ENCODE measurements at places on chromosomes 4 and X.

- no peak for DNase-seq
These were observed 90.1 kb upstream of the RPL34 start for GRCh38 chr4:108529984-108530905.

DNA sequence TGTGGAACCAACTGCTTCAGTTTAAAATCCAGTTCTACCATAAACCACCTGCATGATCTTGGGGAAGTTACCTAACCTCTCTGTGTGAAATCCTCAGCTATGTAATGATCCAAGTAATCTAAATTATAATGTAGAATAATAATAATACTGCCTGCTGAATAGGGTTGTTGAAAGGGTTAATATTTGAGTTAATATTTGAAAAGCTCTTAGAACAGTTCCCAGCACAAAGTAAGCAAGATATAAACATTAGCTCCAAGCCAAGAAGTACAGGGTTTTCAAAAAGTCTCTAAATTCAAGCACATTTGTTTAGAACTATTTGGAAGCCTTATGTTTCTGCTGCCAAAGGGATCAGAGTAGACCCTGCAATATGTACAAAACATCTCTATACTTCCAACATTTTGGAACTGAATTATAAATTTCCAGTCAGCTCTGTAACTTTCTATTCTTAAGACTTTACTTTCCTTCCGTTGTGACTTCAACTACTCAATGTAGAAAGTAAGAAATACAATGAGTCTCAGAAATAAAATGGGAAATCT is 76.7 kb upstream of the FAM9C start:
- no peak for DNase-seq

- no peak for DNase-seq
These were observed 20.5 kb downstream of the HADH start for GRCh38 chr4:108010167-108010566.

GRCh38 chr4:174394915-174395314 is 111.2 kb downstream of the CEP44 start:
- DNase-seq, result no peak

GRCh38 chr4:74038425-74039314 is at the start of gene CXCL3:
CXCL3 (minus strand) TSS chr4:74038689; CDS start chr4:74038611, 78 bp downstream.
- DNase-seq, result no peak

- DNase-seq, result no peak
These were observed 366.5 kb upstream of the BOD1L1 start for GRCh38 chr4:13994016-13994415.

- no peak for DNase-seq
These were observed 908 bp downstream of the PCDH10 start for GRCh38 chr4:133149932-133150471.

GRCh38 chr4:152586668-152587067 is 50.8 kb upstream of the FBXW7 start:
- DNase-seq, result no peak

- no peak for DNase-seq
These were observed 96.8 kb downstream of the FNIP2 start for GRCh38 chr4:158865520-158866177.

DNA sequence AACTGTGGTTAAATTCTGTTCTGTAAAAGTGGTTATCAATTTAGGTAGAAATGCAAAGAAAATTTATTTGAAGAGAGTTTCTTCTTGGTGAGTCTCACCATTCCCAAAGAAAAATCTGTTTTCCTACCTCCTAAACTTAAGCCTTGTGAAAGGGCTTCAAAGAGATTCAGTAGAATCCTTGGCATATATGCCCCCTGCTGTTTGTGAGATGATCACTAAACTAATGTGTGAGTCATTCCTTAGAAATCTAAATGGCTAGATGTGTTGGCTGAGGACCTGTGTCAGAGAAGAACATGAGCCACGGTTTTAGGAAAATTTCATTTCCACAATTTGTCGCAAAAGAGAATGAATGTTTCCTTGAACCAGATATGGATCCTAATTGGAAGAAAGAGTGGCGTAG is 260.9 kb downstream of the SLC7A11 start:
- DNase-seq, result no peak

- peak; percentile 29 for DNase-seq
These were observed 127.7 kb downstream of the SLC7A11 start for GRCh38 chr4:138114434-138114833.

- no peak for DNase-seq
These were observed 65.9 kb downstream of the CC2D2A start for GRCh38 chr4:15535599-15535998.

DNA sequence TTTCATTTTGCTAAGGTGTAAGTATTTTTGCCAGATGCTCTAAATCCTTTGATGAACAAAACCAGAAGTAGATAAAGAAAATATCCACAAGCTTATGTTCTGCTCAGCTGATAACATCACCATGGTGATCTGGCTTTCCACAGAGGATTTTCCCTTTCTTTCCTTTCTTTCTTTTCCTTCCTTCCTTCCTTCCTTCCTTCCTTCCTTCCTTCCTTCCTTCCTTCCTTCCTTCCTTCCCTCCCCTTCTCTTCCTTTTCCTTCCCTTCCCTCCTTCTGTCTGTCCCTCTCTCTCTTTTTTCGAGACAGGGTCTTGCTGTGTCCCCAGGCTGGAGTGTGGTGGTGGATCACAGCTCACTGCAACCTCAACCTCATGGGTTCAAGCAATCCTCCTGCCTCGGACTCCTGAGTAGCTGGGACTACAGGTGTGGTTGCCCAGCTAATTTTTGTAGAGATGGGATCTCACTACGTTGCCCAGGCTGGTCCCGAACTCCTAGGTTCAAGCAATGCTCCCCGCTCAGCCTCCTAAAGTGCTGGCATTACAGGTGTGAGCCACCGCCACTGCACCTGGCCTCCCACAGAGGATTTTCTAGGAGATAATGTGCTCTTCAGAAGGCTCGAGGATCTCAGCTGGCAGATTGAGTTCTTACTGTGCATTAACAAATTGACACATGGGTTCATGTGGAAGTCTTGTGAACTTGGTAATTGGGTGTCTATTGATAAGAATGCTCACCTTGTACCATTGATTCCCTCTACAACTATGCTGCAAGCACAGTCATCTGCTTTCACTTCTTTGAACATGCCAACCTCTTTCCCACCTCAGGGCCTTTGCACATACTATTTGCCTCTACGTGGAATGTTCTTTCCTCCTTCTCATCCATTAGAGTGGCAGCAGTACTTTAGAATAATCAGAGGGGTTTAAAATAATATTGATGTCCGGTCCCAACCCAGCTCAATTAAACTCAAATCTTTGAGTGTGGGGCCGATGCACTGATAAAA is 1.4 kb upstream of the RHOH start:
- DNase-seq, result no peak

- no peak for DNase-seq
These were observed 72.0 kb upstream of the MAGEB16 start for GRCh38 chrX:35726176-35726575.

DNA sequence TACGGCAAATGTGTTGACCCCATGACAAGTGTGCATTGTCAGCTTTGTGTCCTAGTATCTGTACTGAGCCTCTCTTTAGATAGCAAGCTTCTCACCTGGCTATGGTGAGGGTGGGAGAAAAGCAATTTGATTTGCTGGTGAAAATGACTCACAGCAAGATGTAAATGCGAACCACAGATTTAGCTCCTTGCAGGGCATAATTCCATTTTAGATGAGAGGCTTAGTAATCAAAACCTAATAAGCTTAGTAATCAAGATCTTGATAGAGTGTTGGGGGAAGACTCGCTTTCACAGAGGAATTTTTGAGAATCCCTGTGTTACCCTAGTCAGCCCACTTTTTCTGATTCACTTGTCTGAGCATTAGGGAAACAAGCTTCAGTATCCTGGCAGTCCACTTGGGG is 7.7 kb upstream of the OCIAD2 start:
- DNase-seq, result no peak

- no peak for DNase-seq
These were observed 19.3 kb upstream of the HTRA3 start for GRCh38 chr4:8250227-8250626.

GRCh38 chr4:93684571-93684970 is 144.0 kb upstream of the ATOH1 start:
- no peak for DNase-seq

DNA sequence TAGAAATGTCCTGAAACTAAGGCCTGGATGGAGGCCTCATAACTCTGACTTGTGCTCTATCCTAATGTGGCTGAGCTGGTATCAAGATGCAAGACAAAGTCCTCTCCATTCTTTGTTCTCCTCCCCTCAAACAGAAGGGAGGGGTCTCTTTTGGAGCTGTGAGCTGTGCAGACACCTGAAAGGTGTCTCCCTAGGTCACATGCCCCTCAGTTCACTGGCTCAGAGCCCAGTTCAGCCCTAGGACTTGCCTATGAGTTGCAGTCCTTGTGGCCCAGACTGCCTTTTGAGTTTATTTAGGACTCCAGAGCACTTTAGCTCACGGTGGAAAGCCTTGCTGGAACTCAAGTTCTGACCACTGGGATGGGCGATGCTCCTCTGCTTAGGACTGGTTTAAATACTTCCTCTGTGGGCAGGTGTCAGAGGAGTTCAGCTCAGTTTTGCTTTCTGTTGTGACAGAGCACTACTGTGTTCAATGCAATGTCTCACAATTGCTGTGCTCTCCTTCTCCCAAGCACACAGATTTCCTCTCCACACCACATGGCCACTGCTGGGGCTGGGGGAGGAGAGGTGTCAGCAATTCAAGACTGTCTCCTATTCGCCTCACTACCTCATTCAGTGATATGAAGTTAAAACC is 84.8 kb upstream of the ZNF827 start:
- no peak for DNase-seq

GRCh38 chrX:54550821-54551220 is 20.8 kb downstream of the GNL3L start:
- DNase-seq, result no peak

- DNase-seq, result no peak
These were observed 5.5 kb downstream of the CAMK2D start for GRCh38 chr4:113756005-113756410.

DNA sequence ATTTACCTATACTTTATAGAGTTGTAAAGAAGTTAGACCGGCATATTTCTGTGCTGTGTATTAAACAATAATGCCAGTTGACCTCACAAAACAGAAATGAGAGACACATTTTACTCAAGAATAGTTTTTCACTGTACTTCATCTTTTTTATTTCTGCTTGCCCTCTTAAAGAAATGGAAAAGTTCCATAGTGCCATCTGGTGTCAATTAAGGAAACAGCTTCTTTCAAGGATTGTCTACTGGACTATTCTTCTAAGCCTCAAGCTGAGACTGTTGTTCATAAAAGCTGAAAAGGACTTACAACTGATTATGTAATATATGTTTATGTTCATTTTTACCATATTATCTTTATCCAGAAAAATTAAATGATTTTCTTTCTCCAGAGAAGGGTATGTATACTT is 1523.7 kb downstream of the ARAP2 start:
- DNase-seq, result no peak

DNA sequence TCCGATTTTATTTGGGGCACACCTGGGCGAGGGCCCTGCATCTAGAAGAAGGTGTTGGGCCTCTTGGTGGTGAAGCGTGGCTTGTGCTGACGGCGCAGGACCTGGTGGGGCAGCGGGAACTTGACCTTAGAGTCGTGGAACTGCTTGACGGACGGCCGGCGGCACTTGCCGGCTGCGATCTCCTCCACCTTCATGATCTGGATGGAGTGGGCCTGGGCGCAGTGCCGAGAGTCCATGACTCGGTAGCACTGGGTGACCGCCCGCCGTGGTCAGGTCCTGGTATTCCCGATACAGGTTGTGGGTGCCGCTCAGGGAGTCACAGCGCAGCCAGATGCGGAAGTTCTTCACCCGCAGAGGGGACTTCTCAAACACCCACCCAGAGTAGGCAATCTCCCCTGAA is 56.8 kb upstream of the ALG13 start:
- no peak for DNase-seq

- no peak for DNase-seq
These were observed 96.0 kb upstream of the WDFY3 start for GRCh38 chr4:85062466-85062865.

DNA sequence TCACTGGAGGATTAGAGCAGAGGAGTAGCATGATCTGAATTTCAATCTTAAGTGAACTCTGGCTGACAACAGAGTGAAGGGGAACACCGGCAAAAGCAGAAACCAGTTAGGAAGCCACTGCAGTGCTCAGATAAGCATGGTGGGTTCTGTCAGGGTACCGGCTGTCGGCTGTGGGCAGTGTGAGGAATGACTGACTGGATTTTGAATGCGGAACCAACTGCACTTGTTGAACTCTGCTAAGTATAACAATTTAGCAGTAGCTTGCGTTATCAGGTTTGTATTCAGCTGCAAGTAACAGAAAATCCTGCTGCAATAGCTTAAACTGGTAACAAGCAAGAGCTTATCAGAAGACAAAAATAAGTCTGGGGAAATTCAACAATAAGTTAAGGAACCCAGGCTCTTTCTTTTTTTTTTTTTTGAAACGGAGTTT is 5.2 kb downstream of the HTT start:
- DNase-seq, result peak; percentile 42

- DNase-seq, result no peak
These were observed 27.0 kb downstream of the DHX15 start for GRCh38 chr4:24557026-24558025.

- DNase-seq, result no peak
These were observed 598 bp downstream of the MAOB start for GRCh38 chrX:43881410-43882293.

DNA sequence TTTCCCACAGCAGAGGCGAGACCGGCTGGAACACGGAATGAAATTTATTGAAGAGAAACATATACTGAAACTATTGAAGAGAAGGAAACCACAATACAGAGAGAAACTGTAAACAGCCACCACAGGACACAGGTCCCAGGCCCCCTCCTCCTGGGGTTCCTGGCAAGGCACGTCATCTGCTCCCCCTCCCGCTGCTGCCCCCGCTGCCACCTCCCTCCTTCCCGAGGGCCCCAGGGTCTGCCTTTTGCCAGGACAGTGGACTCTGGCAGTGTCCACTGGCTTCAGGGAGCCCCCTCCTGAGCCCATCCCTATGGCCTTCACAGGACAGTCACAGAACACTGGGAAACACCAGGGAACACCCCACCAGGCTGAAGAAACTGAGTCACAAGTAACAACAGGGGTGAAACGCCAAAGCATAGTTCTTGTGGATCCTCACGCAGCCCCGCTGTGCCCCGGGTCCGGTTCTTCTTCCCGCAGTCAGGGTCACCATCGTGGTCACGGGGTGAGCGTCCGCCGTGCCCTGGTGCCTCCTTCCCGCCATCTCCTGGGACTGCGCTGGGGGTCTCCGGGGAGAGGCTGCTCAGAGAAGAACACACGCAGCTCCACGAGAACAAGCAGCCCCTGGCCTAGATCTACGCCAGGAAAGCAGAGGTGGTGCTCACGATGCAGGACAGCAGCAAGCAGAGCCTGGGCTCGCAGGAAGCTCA is 5.4 kb downstream of the PNMA6E start:
- no peak for DNase-seq

DNA sequence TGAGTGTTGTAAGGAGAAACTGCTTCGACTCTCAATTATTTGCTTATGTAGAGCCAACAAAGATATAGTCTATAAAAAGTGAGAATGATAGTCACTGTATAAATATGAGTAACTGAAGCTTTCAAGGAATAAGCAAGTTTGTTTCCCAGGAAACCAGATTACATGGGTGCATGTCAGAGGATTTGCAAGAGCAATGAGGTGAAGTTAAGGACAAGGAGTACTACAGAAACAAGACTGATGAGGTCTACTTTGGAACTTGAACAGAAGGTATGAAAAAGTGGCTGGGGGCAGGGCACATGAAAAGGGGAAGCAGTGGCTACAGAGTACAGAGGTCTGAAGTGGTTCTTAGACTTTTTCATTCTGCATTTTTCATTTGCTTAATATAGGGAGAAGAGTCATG is 321.0 kb upstream of the CXXC4 start:
- no peak for DNase-seq

All from memory B cell (primary cell).